Activated naive CD4-positive, alpha-beta T cell treated with Interleukin-2 at 50 U/mL for 16 hours (primary cell): ENCODE measurements at places on chromosomes 6 and 20.

GRCh38 chr6:90083891-90084290, 189.6 kb downstream of the GJA10 start:
- peak; percentile 48 for DNase-seq

GRCh38 chr20:38144974-38145728, 19.9 kb downstream of the TGM2 start:
- DNase-seq = no peak

DNA sequence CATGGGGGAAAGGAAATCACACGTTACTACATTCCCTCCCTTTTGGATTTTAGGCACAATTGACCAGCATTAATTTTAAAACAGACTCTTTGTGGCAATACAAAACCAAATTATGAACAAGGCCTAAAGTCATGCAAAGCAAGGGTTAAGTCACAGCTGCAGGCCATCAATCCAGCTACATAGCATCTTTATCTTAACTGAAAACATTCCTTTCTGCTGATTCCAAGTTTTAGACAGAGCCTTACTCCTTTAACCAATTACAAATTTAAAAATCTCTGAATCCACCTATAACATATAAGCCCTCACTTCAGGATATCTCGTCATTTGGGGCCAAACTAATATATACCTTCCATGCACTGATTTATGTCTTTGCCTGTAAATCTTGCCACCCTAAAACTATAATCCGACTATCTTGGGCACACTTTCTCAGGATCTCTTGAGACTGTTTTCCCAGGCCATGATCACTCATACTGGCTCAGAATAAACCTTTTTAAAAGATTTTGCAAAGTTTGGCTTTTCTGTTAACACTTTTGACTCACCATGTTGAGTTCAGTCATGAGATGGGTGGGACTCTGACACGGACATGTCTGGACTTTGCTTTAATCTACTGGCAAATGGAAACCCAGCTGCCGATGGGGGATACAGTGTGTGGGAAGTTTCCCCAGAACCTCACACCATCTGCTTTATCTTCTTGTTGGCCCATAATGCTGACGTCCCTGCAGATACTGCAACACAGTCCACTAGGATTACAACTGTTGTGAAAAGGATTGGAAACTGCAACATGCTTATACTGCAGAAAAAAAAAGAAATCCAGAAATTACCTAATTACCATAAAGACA, 757.0 kb downstream of the PTPRT start:
- DNase-seq = no peak

DNA sequence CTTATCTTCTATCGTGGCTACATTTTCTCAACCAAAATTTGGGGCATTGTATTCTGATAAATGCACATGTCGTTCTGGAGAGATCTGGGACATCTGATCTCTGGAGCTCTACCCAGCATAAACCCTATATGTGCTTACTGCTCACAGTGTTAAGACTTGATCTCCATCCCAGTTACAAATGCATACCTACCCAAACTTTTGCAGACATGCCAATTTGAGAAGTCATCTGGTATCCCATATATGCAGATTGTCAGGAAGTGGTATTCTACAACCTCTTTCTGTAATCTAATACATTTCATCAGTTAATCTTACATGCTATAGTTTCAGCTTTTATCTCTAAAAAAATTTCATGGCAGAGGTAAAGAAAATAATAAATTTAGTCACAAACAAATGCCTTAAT, 11.2 kb downstream of the BAG2 start:
- no peak for DNase-seq

GRCh38 chr6:43668151-43669028, 19.2 kb downstream of the MRPS18A start:
- peak; percentile 39 for DNase-seq

DNA sequence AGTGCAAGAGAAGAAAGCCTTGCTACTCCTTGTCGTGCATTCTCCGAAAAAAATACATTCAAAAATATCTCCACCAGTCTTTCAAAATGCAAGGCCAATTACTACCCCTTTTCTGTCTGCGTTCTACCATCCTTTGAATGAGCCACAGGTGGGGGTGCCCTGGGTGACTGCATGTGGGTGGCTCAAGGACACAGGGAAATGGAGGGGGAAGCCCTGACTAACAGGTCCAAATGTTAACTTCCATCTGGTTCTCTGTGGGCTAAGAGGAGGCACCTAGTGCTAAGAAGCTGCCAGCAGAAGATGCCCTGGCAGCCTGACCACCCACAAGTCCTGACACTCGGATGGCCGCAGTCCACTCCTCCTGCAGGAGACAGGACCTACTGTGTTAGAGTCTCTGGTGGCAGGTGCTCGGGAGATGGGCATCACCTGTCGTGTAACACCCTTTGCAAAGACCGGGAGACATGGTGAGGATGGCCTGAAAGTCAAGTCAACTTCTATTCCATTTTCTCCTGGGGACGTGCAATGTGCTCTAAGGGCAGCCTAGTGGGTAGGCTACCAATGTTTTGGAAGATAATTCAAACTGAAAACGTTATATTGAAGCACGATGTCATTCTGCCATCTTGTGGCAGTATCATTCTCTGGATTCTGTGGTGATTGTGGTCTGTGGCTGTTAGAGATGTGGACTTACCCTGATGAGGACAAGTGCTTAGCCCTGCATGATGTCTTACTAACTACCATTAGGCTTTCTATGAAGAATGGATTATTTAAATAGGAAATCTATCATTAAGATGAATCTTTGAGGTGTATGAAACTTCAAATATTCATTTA, 27.4 kb upstream of the IGF2R start:
- peak; percentile 25 for DNase-seq

DNA sequence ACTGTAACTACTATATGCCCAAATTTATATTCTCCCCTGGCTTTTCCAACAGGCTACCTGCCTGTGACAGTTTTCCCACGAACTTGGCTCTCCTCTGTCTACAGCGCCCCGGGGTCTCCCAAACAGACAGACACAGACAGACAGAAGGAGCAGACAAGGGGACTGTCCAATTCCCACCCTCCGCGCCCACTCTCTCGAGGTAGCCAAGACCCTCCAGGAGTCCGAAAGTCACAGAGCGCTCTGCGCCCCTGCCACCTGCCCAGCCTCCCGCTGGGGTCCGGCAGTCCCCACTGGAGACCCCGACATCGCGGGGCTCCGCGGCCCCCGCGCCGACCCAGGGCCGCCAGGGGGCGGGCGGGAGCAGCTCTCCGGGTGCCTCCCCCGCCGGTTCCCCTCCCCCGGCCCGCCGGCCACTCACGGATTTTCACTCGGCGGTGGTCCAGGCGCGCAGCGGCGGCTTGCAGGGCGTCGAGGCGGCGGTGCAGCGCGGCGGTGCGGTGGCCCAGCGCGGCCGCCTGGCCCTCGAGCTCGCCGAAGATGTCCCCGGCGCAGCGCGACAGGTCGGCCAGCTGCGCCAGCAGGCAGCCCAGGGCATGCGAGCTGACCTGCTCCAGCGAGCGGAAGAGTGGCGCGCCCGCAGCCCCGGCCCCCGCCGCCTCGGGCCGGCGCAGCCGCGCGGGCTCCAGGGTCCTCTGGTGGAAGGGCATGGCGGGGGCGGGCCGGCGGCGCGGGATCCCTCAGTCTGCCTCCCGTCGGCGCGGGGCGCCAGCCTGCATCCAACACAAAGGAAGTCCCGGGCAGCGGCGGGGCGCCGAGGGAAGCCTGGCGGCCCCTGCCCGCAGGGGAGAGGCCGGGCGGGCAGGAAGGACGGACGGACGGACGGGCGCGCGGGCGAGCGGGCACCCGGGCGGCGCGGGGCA, 81.3 kb upstream of the CCDC28A start:
- DNase-seq = peak; percentile 60

- no peak for DNase-seq
Observed at GRCh38 chr6:34884996-34885395, 2.8 kb downstream of the TAF11 start.

DNA sequence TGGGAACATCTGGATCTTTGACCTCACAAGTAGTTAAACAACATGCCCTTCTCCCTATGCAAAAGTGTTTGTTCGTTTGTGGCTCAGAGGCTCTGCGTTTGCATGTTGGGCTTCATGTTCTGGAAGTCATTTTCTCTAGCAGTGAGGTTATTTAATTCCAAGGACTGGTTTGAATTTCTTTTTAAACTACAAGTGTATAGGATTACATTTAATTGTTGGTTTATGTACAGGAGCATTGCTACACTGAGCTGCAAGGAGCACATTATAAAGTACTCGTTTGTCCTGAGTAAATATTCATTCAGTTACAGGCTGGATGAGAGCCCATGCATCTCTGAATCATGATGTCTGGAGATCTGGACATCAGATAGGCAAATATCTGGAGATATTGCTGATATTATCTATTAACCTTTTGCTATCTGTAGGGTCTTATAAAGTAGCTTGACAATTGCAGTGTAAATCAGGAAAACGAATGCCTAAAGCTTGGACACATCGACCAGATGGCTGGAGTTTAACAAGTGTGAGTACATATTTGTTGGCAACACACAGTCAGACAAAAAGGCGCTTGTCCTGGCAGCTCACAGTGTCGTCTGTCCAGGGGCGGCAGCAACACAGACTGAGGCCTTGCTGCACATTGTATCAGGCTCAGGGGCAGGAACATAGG, 84.6 kb downstream of the PDE7B start:
- DNase-seq = no peak

- DNase-seq = no peak
Observed at GRCh38 chr20:44412402-44413144, 57.1 kb downstream of the HNF4A start.

- no peak for DNase-seq
Observed at GRCh38 chr6:84696166-84696565, 68.2 kb downstream of the TBX18 start.

- no peak for DNase-seq
Observed at GRCh38 chr6:114740547-114740946, 397.7 kb upstream of the HS3ST5 start.

- DNase-seq = no peak
Observed at GRCh38 chr20:56828402-56828801, 199.3 kb downstream of the TFAP2C start.

DNA sequence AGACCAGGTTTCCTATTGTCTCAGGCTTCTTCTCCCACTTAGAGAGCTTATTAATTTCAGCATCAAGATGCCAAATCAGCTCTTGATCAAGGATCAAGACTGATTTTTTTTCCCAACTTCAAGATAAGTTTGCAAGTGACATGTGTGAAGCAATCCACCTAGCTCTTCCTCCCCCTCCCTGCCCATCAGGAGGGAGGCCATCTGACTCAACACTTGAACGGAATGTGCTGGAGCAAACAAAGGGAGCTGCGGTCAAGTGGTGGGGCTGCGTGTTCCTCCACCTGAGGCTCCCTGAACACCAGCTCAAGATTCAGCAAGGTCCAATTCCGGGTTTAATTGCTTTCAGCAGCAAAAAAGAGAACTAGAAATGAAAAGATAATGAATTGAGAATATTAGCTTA, 38.7 kb downstream of the TTI1 start:
- no peak for DNase-seq

DNA sequence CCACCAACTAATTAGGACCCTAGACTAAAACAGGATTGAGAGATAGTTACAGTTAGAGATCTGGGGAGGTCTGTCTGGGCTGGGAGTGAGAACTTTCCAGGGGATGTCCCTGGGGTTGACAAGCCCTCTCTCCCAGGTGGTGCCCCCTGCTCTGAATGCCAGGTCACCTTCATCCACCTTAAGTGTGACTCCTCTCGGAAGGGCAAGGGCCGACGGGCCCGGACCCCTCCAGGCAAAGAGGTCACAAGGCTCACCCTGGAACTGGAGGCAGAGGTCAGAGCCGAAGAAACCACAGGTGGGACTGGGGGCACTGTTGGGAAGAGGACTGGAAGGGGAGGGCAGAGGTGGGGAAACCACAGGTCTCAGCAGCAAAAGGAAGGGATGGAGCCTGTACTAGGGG, 17.0 kb upstream of the ZNF76 start:
- no peak for DNase-seq

DNA sequence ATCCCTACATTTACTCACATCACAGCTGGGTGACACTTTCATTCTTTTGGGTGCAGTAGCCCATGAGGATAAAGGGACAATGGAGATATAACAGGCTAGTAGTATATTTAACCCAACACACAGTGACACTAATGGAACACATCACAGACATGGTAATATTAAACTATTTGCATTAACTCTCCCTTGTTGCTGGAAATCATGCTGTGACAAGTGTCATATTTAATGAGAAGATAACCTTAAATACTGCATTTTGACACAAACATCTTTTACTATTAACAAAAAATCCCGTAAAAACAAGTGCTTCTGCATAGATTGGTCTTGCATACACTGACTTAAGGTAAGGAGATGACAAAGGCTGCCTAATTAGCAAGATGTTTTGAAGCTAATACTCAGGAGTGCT, 45.5 kb downstream of the CNR1 start:
- no peak for DNase-seq

DNA sequence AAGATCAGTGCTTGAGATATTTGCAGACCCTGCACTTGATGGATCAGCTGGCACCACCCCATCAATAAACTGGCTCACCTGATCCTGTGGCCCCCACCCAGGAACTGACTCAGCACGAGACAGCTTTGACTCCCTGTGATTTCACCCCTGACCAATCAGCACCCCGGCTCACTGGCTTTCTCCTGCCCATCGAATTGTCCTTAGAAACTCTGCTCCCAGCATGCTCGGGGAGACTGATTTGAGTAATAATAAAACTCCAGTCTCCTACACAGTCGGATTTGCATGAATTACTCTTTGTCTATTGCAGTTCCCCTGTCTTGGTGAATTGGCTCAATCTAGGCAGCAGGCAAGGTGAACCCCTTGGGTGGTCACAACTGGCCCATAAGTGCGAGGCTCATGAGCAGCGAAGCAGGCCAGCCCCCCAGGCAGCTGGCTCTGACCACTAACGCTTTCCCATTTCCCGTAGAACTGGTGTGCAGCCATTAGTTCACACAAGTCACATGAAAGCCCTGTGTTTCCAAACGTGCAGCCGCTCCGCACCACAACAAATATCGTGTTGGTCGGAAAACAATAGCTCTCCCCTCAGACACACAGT, 79.6 kb downstream of the RSPH3 start:
- DNase-seq = no peak

DNA sequence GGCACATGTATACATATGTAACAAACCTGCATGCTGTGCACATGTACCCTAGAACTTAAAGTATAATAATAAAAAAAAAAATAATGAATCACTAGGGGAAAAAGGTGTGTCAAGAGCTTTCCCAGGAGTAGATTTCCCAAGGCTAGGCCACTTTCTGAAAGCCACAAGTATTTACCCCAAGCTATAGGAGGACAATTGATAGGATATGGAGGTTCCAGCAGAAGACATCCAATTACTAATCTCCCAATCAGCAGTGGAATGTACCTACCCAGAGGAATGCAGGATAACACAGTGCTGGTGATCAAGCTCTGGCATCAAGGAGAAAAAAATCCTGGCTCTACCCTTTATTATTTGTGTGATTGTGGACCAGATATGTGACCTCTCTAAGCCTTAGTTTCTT, 562.7 kb downstream of the RFPL4B start:
- no peak for DNase-seq

GRCh38 chr20:58618351-58619076, 32.6 kb upstream of the STX16 start:
- no peak for DNase-seq

DNA sequence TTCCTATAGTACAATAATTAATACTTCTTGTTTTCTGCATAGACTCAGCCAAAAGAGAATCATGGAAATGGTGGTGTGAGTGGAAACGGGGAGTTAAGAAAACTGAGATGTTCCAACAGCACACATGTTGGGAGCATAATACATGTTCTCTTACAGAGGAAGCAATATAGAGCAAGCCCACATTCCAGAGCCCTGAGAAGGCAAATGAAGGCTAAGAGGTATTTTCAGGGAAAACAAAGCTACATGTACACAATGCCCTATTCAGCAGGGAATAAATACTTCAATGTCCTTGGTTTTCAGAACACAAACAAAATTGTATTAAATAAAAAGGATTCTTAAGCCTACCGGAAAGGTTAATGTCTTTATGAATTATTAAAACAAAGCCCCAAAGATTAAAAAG, 35.1 kb upstream of the SMIM8 start:
- no peak for DNase-seq
